Sigmoid colon (tissue), 7 donors: ENCODE measurements at places on chromosomes 3 and 15. TPM values are rescaled to one million over a fixed set of nuclear protein-coding genes. Genes with fewer than 3 reads are reported as not detected.

- H3K27ac ChIP-seq: no peak overlapping the region
- H3K36me3 ChIP-seq: no peaks in the 10 kb centered on the region
- no peaks in the 10 kb centered on the region for H3K4me1 ChIP-seq
- DNase-seq: no peak
- H3K4me3 ChIP-seq: no peak overlapping the region
- H3K27me3 ChIP-seq: no peaks in the 10 kb centered on the region
These were observed 96.4 kb upstream of the SNRPA1 start for GRCh38 chr15:101391431-101391830.

- H3K4me3 ChIP-seq: no peak overlapping the region
- peak; percentile 70 for DNase-seq
- peak overlapping the region; percentile 90 for H3K27ac ChIP-seq
These were observed 16.3 kb downstream of the SYNM start for GRCh38 chr15:99121207-99121606.

Gene ALDH1A2
- 2.1 TPM for polyA plus RNA-seq

Gene ZPLD1
- not detected for polyA plus RNA-seq

DNA sequence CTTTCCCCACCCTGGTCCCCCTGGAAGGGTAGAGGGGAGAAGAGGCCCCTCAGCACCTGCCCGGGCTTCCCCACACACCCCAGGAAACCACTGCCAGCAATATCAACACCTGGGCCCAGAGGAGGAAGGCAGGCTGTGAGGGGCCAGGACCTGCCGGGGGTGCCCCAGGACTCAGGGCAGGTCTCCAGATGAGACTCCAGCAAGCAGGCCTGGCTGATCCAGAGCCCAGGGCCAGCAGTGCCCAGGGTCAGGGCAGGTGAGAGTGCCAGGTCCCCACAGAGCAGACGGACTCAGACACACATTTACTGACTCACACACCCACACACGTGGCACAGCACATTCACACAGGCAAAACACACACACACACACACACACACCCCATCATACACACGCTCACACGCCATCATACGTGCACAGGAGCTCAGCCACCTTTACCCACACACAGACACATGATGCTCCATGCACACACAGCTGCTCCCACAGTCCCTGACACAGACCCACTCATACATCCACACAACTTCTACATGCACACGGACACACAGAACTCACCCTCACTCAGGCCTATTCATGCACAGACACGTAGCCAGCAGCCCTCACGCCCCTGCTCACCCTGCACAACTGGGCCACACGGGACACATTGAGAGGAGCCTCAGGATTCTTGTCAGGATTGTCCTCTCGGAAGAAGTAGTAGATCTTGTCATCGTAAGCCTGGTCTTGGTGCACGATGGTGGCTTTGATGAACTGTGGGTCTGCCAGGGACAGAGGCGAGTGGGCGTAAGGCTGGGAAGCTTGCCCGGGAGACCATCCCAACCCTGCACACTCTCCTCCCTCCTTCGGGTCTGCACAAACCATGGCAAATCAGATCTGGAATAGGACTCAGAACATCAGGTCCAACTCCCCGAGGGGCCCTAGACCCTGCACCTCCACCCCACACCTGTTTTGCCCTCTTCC is 17.5 kb downstream of the SEMA7A start:
- no peak for DNase-seq
- no peaks in the 10 kb centered on the region for H3K4me1 ChIP-seq
- no peaks in the 10 kb centered on the region for H3K36me3 ChIP-seq
- H3K27me3 ChIP-seq: no peaks in the 10 kb centered on the region

Gene CASR
- 0.06 TPM for polyA plus RNA-seq
